Caco-2 (cell line): ENCODE measurements at places on chromosomes 1 and 21. TPM values are rescaled to one million over a fixed set of nuclear protein-coding genes. Genes with fewer than 3 reads are reported as not detected.

Gene TRIM17
- total RNA-seq: 4.0 and 4.5 TPM in 2 replicates

Gene LCE3D
- not detected in 2 replicates for total RNA-seq

DNA sequence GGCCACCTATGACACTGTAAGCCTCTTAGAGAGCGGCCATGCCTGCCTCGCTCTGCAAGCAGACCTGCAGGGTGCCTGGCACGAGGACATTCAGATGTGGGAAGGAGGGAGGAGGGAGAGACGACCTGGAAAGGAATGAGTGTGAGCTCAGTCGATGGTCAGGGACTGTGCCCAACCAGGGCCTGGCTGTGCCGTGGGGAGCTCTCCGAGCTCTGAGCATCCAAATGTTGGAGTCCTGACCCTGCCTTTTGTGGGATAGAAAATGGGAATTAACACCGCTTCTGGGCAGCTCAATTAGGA is 7.3 kb downstream of the CSTB start:
- H3K27me3 ChIP-seq: no peaks in the 10 kb centered on the region
- no peak overlapping the region for H3K4me3 ChIP-seq
- H3K27ac ChIP-seq: peak overlapping the region; percentile 97
- no peaks in the 10 kb centered on the region for H3K36me3 ChIP-seq

GRCh38 chr21:34498623-34499022 is 13.4 kb downstream of the KCNE1 start:
- H3K36me3 ChIP-seq: no peaks in the 10 kb centered on the region
- H3K4me3 ChIP-seq: no peak overlapping the region
- H3K27me3 ChIP-seq: no peaks in the 10 kb centered on the region
- H3K27ac ChIP-seq: no peak overlapping the region

DNA sequence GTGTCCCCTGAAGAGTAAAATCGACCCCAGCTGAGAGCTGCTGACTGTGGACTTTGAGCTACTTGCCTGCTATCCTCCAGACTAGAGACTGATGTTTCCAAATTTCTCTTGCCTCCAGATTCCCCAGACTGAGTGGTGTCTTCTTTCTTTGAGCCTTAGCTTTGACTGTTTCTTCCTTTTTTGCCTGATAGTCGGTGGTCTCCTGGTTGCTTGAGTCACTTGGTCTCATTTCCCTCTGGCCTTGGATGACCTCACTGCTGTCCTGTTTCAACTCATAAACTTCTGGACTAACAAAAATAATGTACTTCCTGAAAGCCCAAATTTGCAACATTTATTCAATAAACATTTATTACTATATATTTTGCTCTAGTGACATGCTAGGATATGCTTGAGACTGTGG is 52.9 kb upstream of the DIPK1A start:
- H3K27ac ChIP-seq: no peak overlapping the region
- H3K4me1 ChIP-seq: peaks cover 5% of the 10 kb centered on the region
- H3K36me3 ChIP-seq: no peaks in the 10 kb centered on the region
- no peaks in the 10 kb centered on the region for H3K27me3 ChIP-seq

DNA sequence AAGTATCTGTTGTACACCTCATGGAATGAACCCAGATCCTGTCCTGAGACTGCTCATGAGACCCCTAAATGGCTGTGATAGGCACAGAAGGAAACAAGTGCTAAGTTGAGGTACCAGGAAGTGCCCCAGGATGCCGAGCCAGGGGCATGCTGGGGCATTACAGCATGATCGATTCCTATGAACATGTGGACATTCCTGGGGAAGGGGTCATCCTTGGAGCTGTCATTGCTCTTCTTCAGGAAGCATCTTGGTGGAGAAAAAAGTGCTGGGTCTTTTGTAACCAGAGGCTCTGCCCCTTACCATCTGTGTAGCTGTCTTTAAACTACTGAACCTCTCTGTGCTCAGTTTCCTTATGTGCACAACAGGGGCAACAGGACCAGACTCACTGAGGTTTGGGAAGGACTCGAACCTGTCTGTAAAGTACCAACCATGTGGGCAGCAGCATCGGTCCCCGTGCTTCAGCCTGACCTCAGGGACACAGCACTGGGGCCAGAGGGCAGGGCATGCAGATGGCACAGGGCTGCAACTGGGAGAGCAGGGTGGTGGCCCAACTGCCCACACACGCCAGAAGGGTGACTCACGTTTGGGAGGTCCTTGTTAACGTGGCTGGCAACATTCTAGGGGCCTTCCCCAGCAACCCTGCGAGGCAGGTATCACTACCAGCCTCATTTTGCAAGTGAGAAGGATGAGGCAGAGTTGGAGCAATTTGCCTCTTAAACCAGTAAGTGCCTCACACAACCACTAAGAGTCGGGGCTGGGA is 142.3 kb upstream of the EDN2 start:
- H3K4me1 ChIP-seq: peaks cover 18% of the 10 kb centered on the region
- H3K36me3 ChIP-seq: no peaks in the 10 kb centered on the region
- H3K4me3 ChIP-seq: no peak overlapping the region
- no peak for DNase-seq
- H3K27ac ChIP-seq: no peak overlapping the region

DNA sequence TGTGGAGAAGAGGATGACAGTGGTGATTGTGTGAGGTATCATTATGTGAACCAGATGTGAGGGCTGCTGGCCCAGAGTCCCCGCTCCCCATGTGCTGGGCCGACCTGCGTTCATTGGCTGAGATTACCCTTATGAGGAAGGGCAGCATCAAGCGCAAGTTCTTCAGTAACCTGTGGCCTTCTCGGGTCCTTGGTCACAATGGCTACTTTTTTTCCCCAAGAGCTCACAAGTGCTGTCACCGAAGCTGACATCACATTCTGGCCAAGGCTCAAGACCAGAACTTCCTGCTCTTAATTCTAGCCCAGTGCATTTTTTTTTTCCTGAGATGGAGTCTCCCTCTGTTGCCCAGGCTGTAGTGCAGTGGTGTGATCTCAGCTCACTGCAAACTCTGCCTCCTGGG is 262.9 kb downstream of the RHOU start:
- H3K4me1 ChIP-seq: no peaks in the 10 kb centered on the region
- DNase-seq: no peak
- H3K27me3 ChIP-seq: no peaks in the 10 kb centered on the region
- no peaks in the 10 kb centered on the region for H3K36me3 ChIP-seq

DNA sequence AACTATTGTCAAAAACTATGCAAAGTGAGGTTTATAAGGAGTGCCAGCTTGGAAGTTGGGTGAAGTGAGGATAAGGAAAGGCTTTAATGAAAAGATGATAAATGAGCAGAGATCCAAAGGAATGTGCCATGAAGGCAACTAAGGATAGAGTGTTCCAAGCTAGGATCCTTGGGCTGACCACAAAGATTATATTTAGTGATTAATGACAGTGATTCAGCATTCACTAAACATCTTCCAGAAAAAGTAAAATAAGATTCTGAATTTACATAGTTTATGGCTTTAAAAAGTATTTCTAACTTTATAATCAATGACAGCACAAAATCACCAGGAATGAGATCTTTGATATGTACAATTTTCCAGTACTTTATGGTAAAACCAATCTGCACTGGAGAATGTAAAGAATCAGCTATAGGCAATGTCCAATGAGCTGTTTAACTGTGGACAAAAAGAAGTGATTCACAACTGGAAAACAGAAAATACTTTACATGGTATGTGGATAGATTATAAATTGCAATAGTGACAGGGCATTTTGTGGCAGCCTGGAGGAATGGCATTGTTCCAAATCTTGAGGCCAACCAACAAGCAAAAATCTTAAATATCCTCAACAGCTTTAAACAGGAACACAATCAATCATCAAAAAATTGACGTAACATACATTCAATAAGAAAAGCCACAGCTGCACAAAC is 91.2 kb upstream of the KCTD3 start:
- no peak overlapping the region for H3K27ac ChIP-seq
- no peaks in the 10 kb centered on the region for H3K27me3 ChIP-seq
- no peak overlapping the region for H3K4me3 ChIP-seq
- no peak for DNase-seq
- H3K36me3 ChIP-seq: no peaks in the 10 kb centered on the region

- peak overlapping the region; percentile 55; the same call in 1 of the 2 replicates for H3K4me3 ChIP-seq
- H3K4me1 ChIP-seq: no peaks in the 10 kb centered on the region
- H3K27ac ChIP-seq: no peak overlapping the region
- DNase-seq: no peak
Measured at GRCh38 chr1:84480650-84481049, 1.6 kb downstream of the RPF1 start.

- peak; percentile 21 for DNase-seq
- no peak overlapping the region for H3K4me3 ChIP-seq
- H3K36me3 ChIP-seq: no peaks in the 10 kb centered on the region
- no peaks in the 10 kb centered on the region for H3K27me3 ChIP-seq
- H3K27ac ChIP-seq: no peak overlapping the region
- peaks cover 19% of the 10 kb centered on the region for H3K4me1 ChIP-seq
Measured at GRCh38 chr1:232678185-232678886, 48.4 kb upstream of the SIPA1L2 start.

DNA sequence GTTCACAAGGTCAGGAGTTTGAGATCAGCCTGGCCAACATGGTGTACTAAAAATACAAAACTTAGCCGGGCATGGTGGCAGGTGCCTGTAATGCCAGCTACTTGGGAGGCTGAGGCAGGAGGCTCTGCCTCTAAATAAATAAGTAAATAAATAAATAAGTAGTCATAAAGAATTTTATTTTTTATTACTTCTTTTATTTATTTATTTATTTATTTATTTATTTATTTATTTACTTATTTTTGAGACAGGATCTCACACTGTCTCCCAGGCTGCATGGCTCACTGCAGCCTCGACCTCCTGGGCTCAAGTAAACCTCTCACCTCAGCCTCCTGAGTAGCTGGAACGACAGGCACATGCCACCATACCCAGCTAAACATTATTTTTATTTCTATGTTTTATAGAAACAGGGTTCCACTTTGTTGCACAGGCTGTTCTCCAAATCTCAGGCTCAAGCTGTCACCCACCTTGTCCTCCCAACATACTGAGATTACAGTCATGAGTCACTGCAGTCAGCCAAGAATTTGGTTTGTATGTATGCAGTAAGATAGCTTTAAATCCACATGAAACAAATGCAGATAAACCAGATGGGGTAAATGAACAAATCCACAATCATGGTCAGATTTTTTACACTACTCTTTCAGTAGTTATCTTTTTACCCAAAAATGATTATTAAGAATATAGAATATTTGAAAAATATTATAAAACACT is 523.3 kb upstream of the RGS18 start:
- no peak for DNase-seq
- H3K4me1 ChIP-seq: no peaks in the 10 kb centered on the region
- no peak overlapping the region for H3K4me3 ChIP-seq
- H3K27ac ChIP-seq: no peak overlapping the region
- no peaks in the 10 kb centered on the region for H3K36me3 ChIP-seq
